ENCODE measurements at places on chromosomes 12 and 14.

- DNase-seq: no peak
Measured at GRCh38 chr12:103986829-103987228, 21.2 kb downstream of the TDG start.

- DNase-seq: no peak
Measured at GRCh38 chr14:69268763-69269162, 8.8 kb downstream of the GALNT16 start.

- DNase-seq: no peak
Measured at GRCh38 chr12:3931776-3932175, 58.6 kb upstream of the PARP11 start.

GRCh38 chr12:111093428-111094142 is 173.2 kb upstream of the MYL2 start:
- no peak for DNase-seq

DNA sequence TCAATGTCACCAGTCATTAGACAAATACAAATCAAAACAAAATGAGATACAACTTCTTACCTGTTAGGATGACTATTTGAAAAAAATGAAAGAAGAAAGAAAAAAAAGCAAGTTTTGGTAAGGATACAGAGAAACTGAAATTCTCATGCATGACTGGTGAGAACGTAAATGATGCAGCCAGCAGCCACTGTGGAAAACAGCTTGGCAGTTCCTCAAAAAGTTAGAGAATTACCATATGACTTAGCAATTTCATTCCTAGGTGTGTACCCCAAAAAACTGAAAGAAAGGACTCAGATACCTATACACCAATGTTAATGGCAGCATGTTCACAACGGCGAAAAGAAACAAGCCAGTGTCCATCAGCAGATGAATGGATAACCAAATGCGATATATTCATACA is 26.6 kb downstream of the NINJ2 start:
- DNase-seq: no peak

DNA sequence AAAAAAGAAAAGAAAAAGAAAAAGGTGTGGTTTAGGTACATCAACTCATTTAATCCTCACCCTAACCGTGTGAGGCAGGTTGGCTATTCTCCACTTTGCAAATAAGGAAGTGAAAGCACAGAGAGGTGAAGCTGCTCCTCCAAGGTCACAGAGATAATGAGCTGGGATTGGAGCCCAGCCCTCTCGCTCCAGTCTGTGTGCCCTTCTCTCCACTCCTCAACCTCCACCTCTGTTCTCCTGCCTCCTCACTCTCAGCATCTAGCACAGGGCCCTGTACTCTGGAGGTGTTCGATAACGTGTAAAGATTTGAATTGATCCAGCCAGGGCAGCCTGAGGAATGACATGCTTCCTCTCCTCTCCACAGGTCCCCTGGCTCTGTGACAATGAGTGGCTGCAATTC is 502.3 kb downstream of the TMEM132D start:
- no peak for DNase-seq

- DNase-seq: no peak
Measured at GRCh38 chr12:123265851-123266678, 5.6 kb downstream of the CDK2AP1 start.

DNA sequence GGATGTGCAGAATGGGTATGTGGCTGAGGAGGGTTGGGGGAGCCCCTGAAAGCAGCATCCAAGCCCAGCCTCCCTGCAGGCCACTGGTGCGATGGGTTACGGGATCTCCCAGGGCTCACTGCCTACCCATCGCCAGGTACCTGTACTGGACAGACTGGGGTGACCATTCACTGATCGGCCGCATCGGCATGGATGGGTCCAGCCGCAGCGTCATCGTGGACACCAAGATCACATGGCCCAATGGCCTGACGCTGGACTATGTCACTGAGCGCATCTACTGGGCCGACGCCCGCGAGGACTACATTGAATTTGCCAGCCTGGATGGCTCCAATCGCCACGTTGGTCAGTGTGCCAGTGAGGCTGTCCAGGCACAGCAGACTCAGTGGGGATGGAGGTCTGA is 18.3 kb upstream of the NXPH4 start:
- no peak for DNase-seq

DNA sequence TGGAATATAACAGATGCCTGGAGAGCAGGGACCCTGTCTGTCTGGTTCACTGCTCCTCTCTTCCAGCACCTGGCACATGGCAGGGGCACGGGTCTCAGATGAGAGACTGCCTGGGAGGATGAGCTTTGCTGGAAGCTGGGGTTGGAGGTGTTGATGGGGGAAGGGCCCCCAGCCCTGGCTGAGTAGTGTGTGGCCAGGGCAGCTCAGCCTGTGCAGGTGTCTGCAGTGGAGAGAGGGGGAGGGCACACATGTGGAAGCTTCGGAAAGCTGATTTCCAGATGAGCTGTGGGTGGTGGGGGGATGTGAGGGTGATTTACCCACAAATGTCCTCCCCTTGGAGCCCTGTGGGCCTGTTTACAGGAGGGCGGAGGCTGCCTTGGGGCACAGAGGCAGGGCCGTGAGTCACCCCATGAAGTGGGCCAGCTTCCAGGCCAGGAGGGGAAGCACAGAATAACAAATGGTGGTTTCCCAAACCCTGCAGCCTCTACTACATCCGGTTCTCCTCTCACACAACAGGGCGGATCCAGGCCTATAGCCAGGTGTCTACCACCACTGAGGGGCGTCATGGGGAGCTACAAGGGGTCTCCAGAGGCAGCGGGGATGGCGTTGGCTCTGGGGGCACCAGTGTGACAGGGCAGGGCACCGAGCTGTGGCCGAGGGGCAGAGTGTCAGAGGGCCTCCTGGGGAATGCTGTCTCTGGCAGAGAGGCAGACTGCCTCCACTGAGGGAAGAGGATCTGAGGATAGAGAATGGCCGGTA is 11.0 kb downstream of the KRT7 start:
- DNase-seq: no peak

GRCh38 chr12:85713373-85713772 is 122.8 kb downstream of the RASSF9 start:
- DNase-seq: no peak

DNA sequence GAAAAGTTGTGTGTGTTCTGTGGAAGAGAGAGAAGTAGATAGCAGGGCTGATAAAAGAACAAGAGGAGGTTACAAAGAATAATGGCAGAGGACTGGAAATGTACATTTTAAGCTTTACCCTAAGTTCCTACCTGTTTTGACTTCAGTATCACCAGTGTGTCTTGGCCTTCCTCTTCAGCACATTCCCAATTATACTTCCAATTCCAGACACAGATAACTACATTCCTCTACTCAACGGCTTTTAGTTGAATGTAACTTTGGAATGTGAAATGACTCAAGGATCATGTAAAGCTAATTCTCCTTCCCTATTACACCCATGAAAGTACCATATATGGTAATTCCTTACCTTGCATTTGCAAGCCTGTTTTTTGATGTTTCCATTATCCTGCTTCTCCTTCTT is 5.0 kb downstream of the MGST1 start:
- DNase-seq: no peak

DNA sequence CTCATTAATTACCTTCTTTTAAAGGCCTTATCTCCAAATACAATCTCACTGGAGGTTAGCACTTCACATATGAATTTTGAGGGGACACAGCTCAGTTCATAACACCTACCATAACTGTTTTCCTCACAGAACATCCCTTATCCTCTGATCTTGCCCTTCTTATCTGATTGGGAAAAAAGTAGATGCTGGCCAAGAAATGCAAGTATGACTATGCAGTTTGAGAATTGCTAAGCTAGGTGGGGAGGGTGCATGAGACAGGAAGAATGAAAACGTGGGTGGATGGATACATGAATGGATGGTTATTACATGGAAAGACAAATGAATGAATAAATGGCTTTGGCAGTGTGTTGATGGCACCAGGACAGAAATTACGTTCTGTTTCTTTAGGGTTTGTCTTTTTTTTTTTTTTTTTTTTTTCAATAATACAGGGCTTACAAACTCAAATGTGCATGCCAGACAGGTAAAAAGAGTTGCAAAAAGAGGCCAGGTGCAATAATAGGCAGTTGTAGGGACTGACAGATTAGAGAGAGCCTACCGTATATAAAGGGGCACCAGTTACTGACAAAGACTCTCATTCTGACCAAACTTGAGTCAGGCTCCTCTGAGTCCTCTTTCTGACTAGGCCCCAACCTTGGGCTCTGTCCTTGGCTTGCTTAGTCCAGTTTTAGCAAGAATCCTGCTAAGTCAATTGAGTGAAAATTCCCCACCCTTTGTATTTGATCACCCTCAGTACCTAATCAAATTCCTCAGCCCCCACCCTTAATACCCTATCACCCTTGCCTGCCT is 304.9 kb downstream of the ZFP36L1 start:
- no peak for DNase-seq

DNA sequence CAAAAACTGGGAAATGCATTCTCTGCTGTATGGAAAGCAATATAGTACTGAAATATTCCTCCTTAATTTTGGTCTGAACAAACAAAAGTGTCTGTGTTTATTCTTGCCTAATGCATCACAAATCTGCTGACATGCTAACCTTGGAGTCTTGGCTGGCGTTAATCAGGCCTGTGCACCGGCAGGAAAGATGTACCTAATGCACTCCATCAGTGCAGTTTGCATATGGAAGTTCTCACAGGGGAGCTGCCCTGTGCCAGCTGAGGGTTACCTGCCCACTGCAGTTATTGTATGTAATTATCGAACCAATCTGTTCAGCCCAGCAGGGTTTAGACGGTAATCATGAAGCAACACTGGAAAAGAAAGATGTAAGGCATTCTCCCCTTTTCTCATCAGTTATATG is 76.9 kb downstream of the VRK1 start:
- no peak for DNase-seq

All from NCI-H1092 treated with DMSO at 0.1 percent for 48 hours (cell line).